Effector memory CD4-positive, alpha-beta T cell (primary cell): ENCODE measurements at places on chromosomes 2 and 18.

GRCh38 chr2:206452242-206452641 lies 8.9 kb downstream of the ADAM23 start:
- no peak for DNase-seq

- DNase-seq = no peak
Observed at GRCh38 chr2:105839793-105840192, 95.1 kb downstream of the NCK2 start.

GRCh38 chr2:240211598-240212424 lies 71.4 kb upstream of the OTOS start:
- no peak for DNase-seq

GRCh38 chr2:119756837-119757236 lies 2.9 kb upstream of the PTPN4 start:
- no peak for DNase-seq

GRCh38 chr18:73509460-73509859 lies 638.2 kb downstream of the FBXO15 start:
- DNase-seq = no peak

- peak; percentile 26 for DNase-seq
Observed at GRCh38 chr2:42047488-42048298, at the start of gene PKDCC. Gene PKDCC, plus strand, starts transcription at chr2:42048021. Its CDS starts 179 bp downstream, at chr2:42048200.

- no peak for DNase-seq
Observed at GRCh38 chr2:30239986-30240752, 8.8 kb downstream of the LBH start.

DNA sequence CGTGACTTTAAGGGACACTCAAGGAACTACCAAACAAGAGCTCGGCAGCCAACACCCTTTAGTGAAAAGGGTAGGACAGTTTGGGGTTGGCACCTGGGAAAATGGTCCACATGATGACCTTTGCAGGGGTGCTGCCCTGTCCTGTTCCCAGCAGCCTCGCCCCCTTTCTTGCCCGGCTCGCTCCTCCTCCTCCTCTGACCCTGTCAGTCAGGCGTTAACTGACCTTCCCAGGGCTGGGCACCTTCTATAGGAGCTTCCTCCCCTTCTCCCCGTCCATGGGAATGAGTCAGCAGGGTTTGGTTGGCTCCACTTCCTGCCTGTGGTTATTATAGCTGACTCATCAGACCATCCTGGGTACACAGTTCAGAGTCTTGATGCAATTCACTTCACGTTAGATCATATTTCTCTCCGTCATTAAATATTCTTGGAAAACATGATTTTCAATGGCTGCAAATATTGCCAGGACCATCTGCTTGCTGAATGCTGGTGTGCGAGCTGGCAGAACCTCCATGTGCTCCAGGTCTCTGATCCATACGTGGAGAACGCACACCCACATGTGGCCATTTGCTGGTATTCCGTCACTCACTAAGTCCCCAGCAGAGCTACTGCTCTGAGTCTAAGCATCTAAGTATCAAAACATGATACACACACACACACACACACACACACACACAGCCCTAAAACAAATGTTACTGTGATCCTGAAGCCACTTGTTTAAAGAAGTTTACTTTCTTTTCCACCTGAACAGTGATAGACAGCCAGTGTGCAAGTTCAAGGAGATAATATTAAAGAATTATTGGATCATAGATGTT lies 185.0 kb downstream of the ANAPC1 start:
- peak; percentile 21 for DNase-seq
